Ascending aorta (tissue), 2 donors: ENCODE measurements at places on chromosomes 6 and 20.

GRCh38 chr6:40907198-40907701, 131.8 kb downstream of the UNC5CL start:
- no peak overlapping the region for H3K4me3 ChIP-seq
- no peak overlapping the region for H3K27ac ChIP-seq
- no peaks in the 10 kb centered on the region for H3K27me3 ChIP-seq

DNA sequence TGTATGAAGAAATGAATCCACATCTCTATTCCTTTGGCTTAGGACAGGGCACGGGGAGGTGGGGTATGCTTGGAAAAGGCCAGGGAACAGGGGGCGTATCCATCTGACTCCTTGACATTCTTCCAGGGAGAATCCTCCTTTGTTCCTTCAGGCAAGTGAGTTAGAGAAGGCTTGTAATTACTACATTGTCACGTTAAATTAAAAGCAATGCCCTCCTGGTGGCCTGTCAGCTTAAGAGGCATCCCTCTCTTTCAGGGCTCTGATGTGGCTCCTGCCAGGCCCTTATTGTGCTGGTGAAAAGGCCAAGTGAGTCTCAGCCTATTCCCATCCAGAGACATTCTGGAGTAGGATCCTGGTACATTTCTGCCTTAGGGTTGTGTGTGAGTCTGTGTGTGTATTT, 128.3 kb downstream of the FOXA2 start:
- H3K4me1 ChIP-seq: no peaks in the 10 kb centered on the region
- no peak overlapping the region for H3K4me3 ChIP-seq
- no peak overlapping the region for H3K27ac ChIP-seq
- H3K27me3 ChIP-seq: no peaks in the 10 kb centered on the region
- H3K36me3 ChIP-seq: no peaks in the 10 kb centered on the region

GRCh38 chr6:23842760-23843159, 283.3 kb upstream of the NRSN1 start:
- no peak overlapping the region for H3K4me3 ChIP-seq
- no peaks in the 10 kb centered on the region for H3K27me3 ChIP-seq
- no peak for DNase-seq
- no peaks in the 10 kb centered on the region for H3K4me1 ChIP-seq

DNA sequence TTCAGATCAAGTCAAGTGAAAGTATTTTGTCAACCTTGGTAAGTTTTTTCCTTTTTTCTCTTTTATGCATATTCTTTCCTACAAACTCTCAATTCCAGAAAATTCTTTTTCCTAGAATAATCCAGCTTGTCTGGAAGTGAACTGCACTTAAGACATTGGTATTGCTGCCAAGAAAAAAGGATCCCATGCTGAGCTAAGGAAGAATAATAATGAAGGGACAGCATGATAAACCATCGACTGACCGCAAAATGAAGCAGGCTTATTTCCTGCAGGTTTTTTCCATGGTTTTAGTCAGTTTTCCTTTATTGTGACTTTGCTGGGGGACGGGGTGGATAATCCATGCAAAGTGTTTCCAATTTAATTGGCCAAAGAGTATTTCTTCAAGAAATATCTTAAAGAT, 857.6 kb upstream of the SLC35B3 start:
- H3K36me3 ChIP-seq: no peaks in the 10 kb centered on the region
- no peaks in the 10 kb centered on the region for H3K27me3 ChIP-seq
- no peak for DNase-seq
- H3K4me3 ChIP-seq: no peak overlapping the region
- no peaks in the 10 kb centered on the region for H3K4me1 ChIP-seq

DNA sequence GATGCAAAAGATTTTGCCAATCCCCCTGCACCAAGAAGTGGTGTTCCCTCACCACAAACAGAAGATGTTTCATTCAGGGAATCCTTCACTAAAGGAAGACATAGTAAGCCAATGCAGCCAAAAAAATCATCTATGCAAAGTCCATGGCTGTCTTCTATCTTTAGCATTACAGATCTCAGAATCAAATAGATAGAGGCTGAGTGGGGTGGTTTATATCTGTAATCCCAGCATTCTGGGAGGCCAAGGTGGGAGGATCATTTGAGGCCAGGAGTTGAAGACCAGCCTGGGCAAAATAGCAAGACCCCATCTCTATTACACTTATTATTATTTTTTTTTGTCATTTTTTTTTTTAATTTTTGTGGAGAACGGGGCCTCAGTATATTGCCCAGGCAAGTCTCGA, 32.9 kb upstream of the ZNF217 start:
- no peak overlapping the region for H3K4me3 ChIP-seq
- H3K36me3 ChIP-seq: no peaks in the 10 kb centered on the region
- no peaks in the 10 kb centered on the region for H3K27me3 ChIP-seq
- no peak overlapping the region for H3K27ac ChIP-seq
- DNase-seq: no peak

- DNase-seq: no peak
- H3K36me3 ChIP-seq: no peaks in the 10 kb centered on the region
- no peak overlapping the region for H3K4me3 ChIP-seq
Measured at GRCh38 chr20:22771706-22772105, 187.3 kb upstream of the FOXA2 start.
